ENCODE measurements at places on chromosomes 1 and 21. TPM values are rescaled to one million over a fixed set of nuclear protein-coding genes. Genes with fewer than 3 reads are reported as not detected.

The DNASE2B gene
- total RNA-seq = not detected

The C1orf210 gene
- not detected for total RNA-seq

The EVA1C gene
- 16.4 TPM for total RNA-seq

The LRRC3 gene
- total RNA-seq = 3.6 TPM

The HENMT1 gene
- 6.9 TPM for total RNA-seq

The VSIG8 gene
- not detected for total RNA-seq

The HAO2 gene
- total RNA-seq = not detected

The TMEM52 gene
- total RNA-seq = 0.54 TPM

The UTP25 gene
- total RNA-seq = 5.1 TPM

The ALX3 gene
- total RNA-seq = not detected

The ID3 gene
- total RNA-seq = 658 TPM

The KIAA0040 gene
- total RNA-seq = 3.8 TPM

The S100A13 gene
- 173 TPM for total RNA-seq

The PLEKHA6 gene
- total RNA-seq = 37.0 TPM

The ASCL5 gene
- total RNA-seq = not detected

The ZNF648 gene
- not detected for total RNA-seq

The SPRR2E gene
- not detected for total RNA-seq

The SLAMF9 gene
- total RNA-seq = not detected

The LCE1A gene
- not detected for total RNA-seq

The ANGPTL1 gene
- 26.6 TPM for total RNA-seq

The GRHL3 gene
- total RNA-seq = not detected

The FCMR gene
- 1.8 TPM for total RNA-seq

All from cardiac atrium fibroblast (primary cell).